Activated CD4-positive, alpha-beta T cell treated with anti-CD3 and anti-CD28 coated beads for 4 hours (primary cell): ENCODE measurements at places on chromosomes 11 and 22.

- no peak for DNase-seq
Measured at GRCh38 chr11:2779981-2780849, 80.4 kb upstream of the KCNQ1OT1 start.

DNA sequence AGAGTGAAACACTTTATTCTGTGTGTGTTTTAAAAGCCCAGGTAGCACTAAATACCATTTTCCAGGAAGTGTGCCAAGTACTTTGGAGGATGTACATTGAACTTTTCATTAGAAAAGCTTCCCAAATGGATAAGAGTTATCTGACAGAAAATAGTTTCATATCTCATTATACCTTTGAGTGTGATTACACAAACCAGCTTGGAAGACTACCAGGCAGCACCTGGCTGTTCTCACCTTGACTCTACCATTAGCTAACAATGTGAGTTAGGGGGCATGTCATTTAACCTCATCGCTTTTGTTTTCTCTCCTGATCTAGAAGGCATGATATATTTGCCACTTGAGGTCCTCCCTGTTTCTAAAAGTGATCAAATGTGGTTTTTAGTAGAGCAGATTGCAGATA is 50.2 kb downstream of the GRM5 start:
- DNase-seq: no peak

DNA sequence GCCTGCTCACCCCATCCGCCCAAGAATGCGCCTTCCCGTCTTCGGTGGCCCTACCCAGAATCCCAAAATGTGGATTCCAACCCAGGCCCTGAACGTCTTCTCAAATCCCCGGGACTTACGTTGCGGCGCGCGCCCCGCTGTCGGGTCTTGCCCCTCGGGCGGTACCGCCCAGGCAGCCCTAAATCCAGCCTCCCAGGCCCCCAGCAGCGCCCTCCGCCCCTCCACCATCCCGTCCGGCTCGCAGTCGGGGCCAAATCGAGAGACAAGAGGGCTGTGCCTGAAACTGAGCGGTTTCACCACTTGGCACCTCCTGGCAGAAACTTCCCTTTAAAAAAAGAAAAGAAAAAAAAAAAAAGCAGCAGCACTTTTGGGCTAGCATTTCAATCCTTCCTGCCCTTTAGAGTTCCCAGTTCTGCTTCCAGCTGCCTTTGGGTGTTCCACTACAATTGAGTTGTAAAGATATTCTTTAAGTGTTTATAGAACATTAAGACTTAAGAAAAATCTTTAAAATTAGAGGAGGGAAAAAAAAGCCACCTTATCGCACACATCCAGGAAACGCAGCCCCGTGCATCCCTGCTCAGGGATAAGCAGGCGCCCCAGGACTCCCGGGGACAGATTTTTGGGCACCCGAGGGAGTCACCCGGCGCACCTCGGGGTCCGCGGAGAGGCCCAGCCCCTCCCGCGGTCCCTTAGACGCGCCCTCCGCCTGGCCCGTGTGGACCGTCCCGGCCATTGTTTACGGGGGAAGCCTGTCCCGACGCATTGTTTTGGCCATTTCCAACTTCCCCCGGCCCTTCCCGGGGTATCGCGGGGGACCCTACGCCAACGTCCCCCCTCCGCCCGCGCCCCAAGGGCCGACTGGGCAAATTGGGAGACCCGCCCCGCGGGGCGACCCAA is 57.6 kb downstream of the KCNJ4 start:
- no peak for DNase-seq

GRCh38 chr11:107180236-107180635 is 162.0 kb upstream of the GUCY1A2 start:
- no peak for DNase-seq

GRCh38 chr11:101407324-101407723 is 176.5 kb downstream of the TRPC6 start:
- DNase-seq: no peak

- no peak for DNase-seq
Measured at GRCh38 chr11:129146191-129146590, 45.9 kb downstream of the ARHGAP32 start.

DNA sequence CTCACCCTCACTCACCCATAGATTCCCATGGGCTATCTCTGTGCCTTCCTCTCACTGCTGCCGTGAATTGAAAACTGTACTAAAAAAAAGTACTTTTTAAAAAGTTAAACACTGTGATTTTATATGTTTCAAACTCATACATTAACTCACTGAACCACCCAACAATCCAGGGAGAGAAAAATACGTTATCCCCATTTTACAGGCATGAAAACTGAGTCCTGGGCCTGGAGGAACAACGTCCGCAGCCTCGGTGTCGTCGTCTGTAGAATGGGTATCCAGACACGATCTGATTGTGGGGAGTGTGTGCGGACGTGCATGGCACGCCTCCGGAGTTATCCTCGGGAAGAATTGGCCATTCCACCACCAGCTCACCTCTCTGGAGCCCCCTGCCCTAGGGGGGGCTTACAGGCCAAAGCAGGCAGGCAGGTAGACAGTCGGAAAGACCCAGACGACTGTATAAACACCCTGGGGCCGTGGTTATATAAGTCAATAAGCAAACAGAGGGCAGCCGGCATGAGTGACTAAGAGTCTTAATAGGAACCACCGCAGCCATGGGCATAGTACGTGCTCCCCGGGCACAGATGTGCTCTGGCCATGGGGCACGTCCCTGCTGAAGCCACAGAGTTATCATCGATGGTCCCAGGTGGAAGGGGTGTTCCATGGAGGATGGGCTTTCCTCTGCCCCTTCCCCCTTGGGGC is 7.1 kb upstream of the PDGFB start:
- no peak for DNase-seq

DNA sequence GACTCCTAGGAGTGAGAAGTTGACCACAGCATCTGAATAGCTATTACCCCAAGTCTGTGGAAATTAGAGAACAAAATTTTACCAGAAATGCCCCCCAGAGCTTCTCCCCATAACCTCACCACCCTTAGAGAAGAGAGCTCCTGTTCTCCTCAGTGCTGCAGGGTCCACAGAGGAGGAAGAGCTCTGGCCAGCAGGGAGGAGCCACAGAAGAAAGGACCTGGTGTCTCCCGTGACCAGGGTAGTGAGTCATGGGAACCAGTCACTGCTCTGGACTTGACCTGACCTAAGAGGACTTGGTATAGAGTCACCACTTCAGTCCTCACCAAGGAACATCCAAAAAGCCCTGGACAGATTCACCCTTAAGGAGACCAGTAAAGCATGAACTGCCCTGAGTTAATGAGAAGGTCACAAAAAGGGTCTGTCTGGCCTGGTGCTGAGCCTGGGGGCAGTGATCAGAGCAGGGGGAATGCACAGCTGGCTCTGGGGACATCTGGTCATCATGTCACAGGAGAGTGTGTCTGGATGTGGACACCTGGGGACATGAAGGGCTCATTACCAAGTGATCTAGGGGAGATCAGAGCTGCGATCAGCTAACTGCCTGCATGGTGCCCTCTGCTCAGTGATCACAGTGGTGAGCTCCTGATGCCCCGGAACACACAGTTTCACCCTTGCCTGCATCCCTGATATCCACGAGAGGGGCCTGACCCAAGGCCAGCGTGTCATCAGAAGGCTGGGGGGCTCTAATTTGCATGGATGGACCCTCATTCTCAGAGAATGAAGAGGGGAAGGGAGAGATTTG is 103.3 kb upstream of the TOP3B start:
- DNase-seq: no peak

- DNase-seq: no peak
Measured at GRCh38 chr11:61974766-61975631, 7.6 kb upstream of the FTH1 start.

- no peak for DNase-seq
Measured at GRCh38 chr11:74815966-74816365, 67.3 kb downstream of the RNF169 start.

- no peak for DNase-seq
Measured at GRCh38 chr11:32643526-32643925, 59.9 kb downstream of the EIF3M start.

GRCh38 chr11:11948242-11948947 is 60.0 kb downstream of the DKK3 start:
- DNase-seq: no peak

- no peak for DNase-seq
Measured at GRCh38 chr11:77175021-77175842, 47.2 kb downstream of the MYO7A start.

- no peak for DNase-seq
Measured at GRCh38 chr11:124970925-124971324, 16.9 kb downstream of the CCDC15 start.

GRCh38 chr22:26986884-26987283 is 329.5 kb downstream of the MIAT start:
- DNase-seq: no peak

GRCh38 chr11:15649371-15650104 is 534.8 kb downstream of the INSC start:
- DNase-seq: no peak

- DNase-seq: no peak
Measured at GRCh38 chr11:44190883-44191230, 95.4 kb downstream of the EXT2 start.

DNA sequence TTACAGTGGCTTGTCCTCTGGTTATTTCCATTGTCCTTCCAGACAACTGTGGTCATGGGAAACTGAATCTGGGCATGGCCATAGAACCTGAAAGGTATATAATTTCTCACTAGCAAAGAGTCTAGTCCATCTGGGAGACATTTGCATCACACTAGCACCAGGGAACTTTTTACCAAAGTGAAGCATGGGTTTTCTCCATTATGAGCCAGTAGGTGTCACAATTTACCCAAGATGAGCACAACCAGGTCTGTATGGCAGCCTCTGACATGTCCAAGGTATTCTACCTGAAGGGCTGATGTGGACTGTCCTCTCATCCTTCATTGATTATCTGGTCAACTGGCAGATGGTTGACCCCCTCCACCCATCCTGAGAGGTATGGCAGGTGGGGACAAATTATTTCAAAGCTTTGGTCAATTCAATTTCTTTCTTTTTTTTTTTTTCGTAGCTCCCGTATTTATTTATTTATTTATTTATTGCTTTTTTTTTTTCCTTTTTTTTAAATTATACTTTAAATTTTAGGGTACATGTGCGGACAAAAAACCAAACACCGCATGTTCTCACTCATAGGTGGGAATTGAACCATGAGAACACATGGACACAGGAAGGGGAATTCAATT is 425.9 kb downstream of the TMEM135 start:
- DNase-seq: no peak

- DNase-seq: peak; percentile 58
Measured at GRCh38 chr11:441418-442274, at the start of gene ANO9. Gene ANO9 (minus strand): TSS chr11:442011. CDS start chr11:441926, 85 bp downstream.

GRCh38 chr11:61827571-61828378 is at the start of gene FADS2:
Gene FADS2 (plus strand): TSS chr11:61828300. CDS start chr11:61828391, 91 bp downstream.
- DNase-seq: peak; percentile 47

DNA sequence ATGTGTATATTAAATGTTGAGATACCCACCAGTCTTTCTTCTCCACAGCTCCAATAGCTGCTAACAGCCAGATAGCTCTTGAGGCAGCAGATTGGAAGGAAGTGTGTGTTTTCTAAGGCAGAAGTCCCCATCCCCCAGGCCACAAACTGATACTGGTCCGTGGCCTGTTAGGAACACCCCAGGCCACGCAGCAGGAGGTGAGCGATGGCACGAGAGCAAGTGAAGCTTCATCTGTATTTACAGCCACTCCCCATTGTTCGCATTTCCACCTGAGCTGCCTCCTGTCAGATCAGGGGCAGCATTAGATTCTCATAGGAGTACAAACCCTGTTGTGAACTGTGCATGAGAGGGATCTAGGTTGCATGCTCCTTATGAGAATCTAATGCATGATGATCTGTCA is 12.7 kb downstream of the CCDC73 start:
- no peak for DNase-seq

- no peak for DNase-seq
Measured at GRCh38 chr11:111330234-111330893, 32.0 kb downstream of the POU2AF3 start.

- DNase-seq: no peak
Measured at GRCh38 chr11:46655631-46656030, 38.3 kb downstream of the ATG13 start.

DNA sequence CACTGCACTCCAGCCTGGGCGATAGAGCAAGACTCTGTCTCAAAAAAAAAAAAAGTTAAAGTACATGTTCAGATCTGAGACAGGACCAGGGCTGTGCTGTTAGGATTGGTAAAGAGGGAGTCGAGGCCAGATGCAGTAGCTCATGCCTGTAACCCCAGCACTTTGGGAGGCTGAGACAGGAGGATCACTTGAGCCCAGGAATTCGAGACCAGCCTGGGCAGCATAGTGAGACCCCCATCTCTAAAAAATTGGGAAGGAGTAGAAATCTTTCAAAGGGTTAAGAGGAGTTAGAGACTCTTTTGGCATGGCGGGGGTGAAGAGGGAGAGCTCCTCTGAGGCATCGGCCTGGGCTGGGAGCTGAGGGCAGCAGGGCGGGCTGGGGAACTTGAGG is 11.8 kb downstream of the SLC25A45 start:
- no peak for DNase-seq

GRCh38 chr11:84965484-84965883 is 661.7 kb downstream of the DLG2 start:
- no peak for DNase-seq

DNA sequence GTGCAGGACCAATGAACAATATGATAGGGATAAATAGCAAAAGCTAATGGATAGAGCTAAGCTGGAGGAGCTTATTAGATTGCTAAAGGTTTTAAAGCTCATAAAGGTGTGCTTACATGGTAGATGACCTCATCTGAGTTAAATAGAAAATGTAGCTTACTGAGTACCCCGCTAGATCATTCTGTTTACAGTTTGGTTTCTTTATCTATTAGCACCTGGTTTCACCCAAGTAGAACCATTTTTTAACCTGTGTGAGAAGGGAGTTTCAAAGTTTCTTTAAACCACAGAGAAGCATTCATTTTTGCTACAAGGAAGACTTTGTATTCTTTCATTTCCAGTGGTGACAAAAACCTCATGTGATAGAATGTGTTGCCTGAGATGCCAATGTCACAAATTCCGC is 1778.0 kb downstream of the LRRC4C start:
- no peak for DNase-seq

- no peak for DNase-seq
Measured at GRCh38 chr22:21714786-21715185, 20.8 kb downstream of the YPEL1 start.

DNA sequence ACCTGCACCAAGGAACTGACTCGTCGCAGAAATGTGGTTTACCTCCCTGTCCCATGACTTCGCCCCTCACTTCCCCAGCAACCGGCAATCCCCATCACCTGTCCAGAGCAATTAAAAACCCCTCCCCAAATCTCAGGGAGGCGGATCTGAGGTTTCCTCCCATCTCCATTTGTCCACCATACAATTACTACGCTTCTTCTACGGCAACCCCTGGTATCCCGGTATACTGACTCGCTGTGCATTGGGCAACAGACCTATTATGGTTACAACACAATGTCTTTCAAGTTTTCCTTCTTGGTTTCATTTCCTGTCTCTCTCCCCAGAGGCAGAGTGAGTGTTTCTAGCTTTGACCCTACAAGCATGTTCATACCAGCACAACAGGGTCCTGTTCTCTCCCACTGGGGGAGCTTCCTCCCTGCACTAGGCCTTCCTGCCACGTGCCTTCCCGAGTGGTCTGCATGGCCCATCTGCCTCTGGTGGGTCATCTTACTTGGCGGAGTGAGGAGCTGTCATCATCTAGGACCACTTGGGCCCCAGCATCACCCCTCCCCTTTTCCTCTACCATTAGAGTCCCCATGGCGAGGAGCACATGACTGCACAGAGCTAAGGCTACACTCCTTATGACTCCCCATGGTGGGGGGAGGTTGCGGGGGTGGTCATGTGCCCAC is 30.3 kb upstream of the NAP1L4 start:
- no peak for DNase-seq
